Naive thymus-derived CD4-positive, alpha-beta T cell (primary cell): ENCODE measurements at places on chromosomes 11 and 22. TPM values are rescaled to one million over a fixed set of nuclear protein-coding genes. Genes with fewer than 3 reads are reported as not detected.

DNA sequence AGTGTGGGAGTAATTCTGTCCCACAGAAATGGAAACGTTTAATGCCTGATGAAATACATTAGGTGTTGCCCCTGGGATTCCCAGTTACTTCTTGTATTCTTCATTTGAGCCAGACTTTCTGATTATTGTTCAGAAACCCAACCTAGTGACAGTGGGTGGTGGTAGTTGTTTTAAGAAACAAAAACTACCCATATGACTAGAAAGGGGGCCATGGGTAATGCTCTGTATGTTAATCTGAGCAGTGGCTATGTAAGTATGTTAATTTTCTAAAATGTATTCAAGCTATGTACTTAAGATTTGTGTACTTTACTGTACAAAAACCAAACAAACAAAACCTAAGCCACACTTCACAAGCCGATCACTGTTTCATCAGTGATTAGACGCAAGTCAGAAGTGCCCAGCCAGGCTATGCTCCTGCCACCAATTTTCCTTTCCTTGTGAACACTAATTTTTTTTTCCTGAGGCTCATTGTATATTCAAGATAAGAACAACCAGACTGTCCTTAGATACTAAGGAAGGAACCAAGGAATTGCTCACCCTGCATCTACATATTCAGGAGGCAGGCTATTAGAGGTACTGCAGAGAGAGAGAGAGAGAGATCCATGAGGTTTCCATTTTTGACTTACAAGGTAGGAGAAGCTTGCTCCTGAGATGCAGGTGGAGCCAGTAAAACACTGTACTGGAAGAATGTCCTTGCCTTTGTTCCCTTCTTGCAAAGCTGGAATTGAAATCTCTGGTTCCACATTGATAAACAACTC lies 122.7 kb downstream of the DBX1 start:
- H3K27me3 ChIP-seq = no peaks in the 10 kb centered on the region
- DNase-seq = no peak
- H3K36me3 ChIP-seq = no peaks in the 10 kb centered on the region
- no peak overlapping the region for H3K27ac ChIP-seq
- no peaks in the 10 kb centered on the region for H3K4me1 ChIP-seq

DNA sequence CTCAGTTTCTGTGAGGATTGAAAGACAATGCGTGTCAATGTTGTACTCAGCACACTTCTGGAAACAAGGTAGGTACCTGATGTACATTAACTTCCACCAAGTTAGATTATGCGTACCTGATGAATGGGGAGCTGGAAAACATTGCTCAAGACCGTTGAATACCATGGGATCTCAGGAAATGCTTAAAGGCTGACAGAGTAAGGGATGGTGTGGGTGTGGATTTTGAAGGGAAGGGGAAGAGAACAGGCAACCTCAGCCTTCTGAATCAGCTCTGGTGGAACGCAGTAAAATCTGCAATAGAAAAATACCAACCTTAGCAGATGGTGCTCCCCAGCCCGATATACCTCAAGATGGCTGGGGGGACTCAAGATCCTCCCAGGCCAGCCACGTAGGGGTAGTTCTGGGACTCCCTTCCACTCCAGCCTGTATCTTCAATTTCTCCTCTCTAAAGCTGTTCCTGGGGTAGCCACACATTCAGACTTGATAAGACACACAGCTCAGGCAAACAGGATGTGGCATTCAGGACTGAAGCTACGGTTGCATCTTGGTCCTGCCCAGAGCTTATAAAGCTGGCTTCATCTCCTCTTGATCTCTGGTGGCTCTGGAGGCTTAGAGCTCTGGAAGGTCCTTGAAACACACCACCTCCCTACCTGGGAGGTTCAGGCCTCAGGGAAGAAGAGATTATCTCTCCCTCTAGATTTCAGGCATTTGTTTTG lies 111.8 kb downstream of the CTNND1 start:
- no peak for DNase-seq
- no peaks in the 10 kb centered on the region for H3K27me3 ChIP-seq
- H3K27ac ChIP-seq = no peak overlapping the region
- no peaks in the 10 kb centered on the region for H3K4me1 ChIP-seq
- H3K36me3 ChIP-seq = no peaks in the 10 kb centered on the region

GRCh38 chr11:5639953-5640352 lies 15.2 kb downstream of the TRIM34 start:
- H3K27me3 ChIP-seq = no peaks in the 10 kb centered on the region
- no peaks in the 10 kb centered on the region for H3K36me3 ChIP-seq
- no peak for DNase-seq
- H3K4me1 ChIP-seq = no peaks in the 10 kb centered on the region
- H3K27ac ChIP-seq = no peak overlapping the region

DNA sequence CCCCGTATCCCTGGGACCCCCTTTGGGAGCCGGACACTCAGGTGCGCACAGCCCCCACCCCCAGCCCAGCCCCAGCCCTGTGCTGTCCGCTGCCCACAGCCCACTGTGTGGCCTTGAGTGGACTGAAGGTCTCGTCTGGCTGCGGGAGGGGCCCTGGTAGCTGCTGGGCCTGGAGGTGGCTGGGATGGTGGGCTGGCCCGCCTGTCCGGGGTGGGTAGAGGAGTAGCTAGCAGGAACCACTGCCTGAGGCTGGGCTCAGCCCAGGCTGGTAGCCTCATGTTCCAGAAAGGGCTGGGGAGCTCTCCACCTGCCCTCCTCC lies 4.6 kb upstream of the MUC6 start:
- H3K36me3 ChIP-seq = no peaks in the 10 kb centered on the region
- no peaks in the 10 kb centered on the region for H3K4me1 ChIP-seq
- no peaks in the 10 kb centered on the region for H3K27me3 ChIP-seq
- H3K27ac ChIP-seq = no peak overlapping the region
- no peak overlapping the region for H3K4me3 ChIP-seq

LDHAL6A gene
- not detected in 2 replicates for total RNA-seq
